ENCODE measurements at places on chromosomes 1 and 21.

- no peak for DNase-seq
Observed at GRCh38 chr1:170967042-170967910, 31.9 kb downstream of the MROH9 start.

- DNase-seq = no peak
Observed at GRCh38 chr21:45326169-45326851, 38.6 kb upstream of the POFUT2 start.

GRCh38 chr1:97826820-97827219, 94.0 kb downstream of the DPYD start:
- DNase-seq = no peak

DNA sequence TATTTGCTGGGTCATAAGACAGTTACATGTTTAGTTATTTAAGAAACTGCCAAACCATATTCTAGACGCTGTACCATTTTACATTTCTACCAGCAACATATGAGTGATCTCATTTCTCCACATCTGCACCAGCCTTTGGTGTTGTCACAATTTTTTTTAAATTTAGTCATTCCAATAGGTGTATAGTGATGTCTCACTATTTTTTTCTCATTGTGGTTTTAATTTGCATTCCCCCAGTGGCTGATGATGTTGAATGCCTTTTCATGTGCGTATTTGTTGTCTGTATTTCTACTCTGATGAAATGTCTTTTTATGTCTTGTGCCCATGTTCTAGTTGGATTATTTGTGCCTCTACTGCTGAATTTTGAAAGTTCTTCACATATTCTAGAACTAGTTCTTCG, 38.4 kb downstream of the NFASC start:
- DNase-seq = no peak

Data from hematopoietic multipotent progenitor cell (in vitro differentiated cells).